ENCODE measurements at places on chromosomes 1 and 21.

GRCh38 chr1:219797009-219797408, 131.3 kb downstream of the SLC30A10 start:
- no peak for DNase-seq

DNA sequence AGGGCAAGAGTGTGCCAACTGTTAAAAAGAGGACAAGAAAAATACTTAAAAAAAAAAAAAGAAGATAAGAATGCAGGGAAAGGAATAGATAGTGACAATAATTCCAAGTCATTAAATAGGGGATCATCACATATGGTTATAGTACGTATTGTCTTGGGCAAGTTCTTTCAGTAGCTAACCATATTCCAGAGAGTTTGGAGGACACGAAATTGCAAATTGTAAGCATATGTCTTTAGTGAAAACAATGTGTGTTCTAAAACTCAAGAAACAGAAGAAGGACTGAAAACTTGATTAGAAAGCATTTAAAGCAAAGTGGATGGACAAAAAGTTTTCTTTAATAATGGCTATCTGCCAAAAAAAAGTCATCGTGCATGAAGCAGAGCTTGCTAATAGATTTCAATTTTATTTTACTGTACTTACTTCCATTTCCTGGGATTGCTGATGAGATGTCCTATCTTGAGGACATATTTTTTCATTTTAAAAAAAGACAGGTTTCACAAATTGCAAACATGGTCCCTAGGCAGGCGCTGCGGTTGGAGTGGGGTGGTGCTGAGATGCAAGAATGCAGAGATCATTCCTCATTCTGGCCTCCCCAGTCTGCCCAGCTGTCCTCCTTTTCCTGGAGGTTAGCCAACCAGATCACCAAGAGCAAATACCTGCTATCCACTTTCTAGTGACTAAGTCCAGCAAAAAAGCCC, 11.9 kb downstream of the TSPAN2 start:
- DNase-seq: no peak

- no peak for DNase-seq
These were observed 207.5 kb downstream of the SETD4 start for GRCh38 chr21:35852820-35853219.

GRCh38 chr1:79193211-79194079, 186.9 kb upstream of the ADGRL4 start:
- DNase-seq: no peak

- DNase-seq: no peak
These were observed 4.6 kb upstream of the TRPM2 start for GRCh38 chr21:44348861-44349260.

- no peak for DNase-seq
These were observed 150.8 kb downstream of the NR5A2 start for GRCh38 chr1:200178340-200178739.

- DNase-seq: no peak
These were observed 162.2 kb downstream of the PBX1 start for GRCh38 chr1:164721228-164721496.

- no peak for DNase-seq
These were observed 1.7 kb downstream of the GABPB2 start for GRCh38 chr1:151072224-151072623.

DNA sequence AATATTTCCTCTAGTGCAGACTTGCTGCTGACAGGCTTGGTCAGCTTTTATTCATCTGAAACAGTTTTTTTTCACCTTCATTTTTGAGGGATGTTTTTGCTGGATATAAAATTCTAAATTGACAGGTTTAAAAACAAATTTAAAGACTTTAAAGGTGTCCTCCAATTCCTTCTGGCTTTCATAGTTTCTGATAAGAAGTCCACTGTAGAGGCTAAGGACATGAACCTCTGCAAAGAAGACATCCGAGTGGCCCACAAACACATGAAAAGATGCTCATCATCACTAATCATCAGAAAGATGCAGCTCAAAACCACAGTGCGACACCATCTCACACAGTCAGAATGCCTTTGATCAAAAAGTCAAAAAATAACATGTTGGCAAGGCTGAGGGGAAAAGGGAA, 42.0 kb upstream of the DYRK1A start:
- no peak for DNase-seq
